Dermis lymphatic vessel endothelial cell (primary cell): ENCODE measurements at places on chromosomes 7 and 10. TPM values are rescaled to one million over a fixed set of nuclear protein-coding genes. Genes with fewer than 3 reads are reported as not detected.

ORC5 gene
- total RNA-seq, result 13.0 and 25.9 TPM in 2 replicates

DNAJC30 gene
- total RNA-seq, result 1.5 and 2.4 TPM in 2 replicates

DNAH11 gene
- 0.11 TPM in 1 of 2 replicates, not detected in the other for total RNA-seq

CYP26C1 gene
- total RNA-seq, result 1.4 TPM in 2 replicates

CUBN gene
- 13.5 and 19.9 TPM in 2 replicates for total RNA-seq

IFIT1B gene
- not detected in 2 replicates for total RNA-seq

TRIM4 gene
- 17.4 and 23.2 TPM in 2 replicates for total RNA-seq

INHBA gene
- total RNA-seq, result 2.7 and 4.2 TPM in 2 replicates

KLF14 gene
- not detected in 2 replicates for total RNA-seq

CTAGE4 gene
- 0.09 TPM in 1 of 2 replicates, not detected in the other for total RNA-seq

MMP21 gene
- 1.1 TPM in 2 replicates for total RNA-seq

SH2D4B gene
- total RNA-seq, result under 0.01 TPM in 2 replicates

CABCOCO1 gene
- 0.09 and 0.11 TPM in 2 replicates for total RNA-seq

IL15RA gene
- 7.2 and 9.9 TPM in 2 replicates for total RNA-seq

HOGA1 gene
- total RNA-seq, result 0.26 and 0.43 TPM in 2 replicates

AQP1 gene
- 1.0 and 2.5 TPM in 2 replicates for total RNA-seq

ACTR3C gene
- 1.7 and 6.7 TPM in 2 replicates for total RNA-seq

HHEX gene
- total RNA-seq, result 50.5 and 54.9 TPM in 2 replicates

ZPBP gene
- not detected in 2 replicates for total RNA-seq

CTBP2 gene
- total RNA-seq, result 99.0 and 128 TPM in 2 replicates

PGAM2 gene
- not detected in 2 replicates for total RNA-seq

ENTPD1 gene
- 1.9 and 4.4 TPM in 2 replicates for total RNA-seq

TMEM229A gene
- total RNA-seq, result not detected in 2 replicates

DENND11 gene
- 81.2 and 129 TPM in 2 replicates for total RNA-seq

NFKB2 gene
- 13.6 and 14.3 TPM in 2 replicates for total RNA-seq

PTPN20 gene
- 0.11 TPM in 1 of 2 replicates, not detected in the other for total RNA-seq

ZNF479 gene
- total RNA-seq, result not detected in 2 replicates

CRYGN gene
- total RNA-seq, result not detected in 2 replicates

NPY4R gene
- total RNA-seq, result not detected in 2 replicates

OPALIN gene
- total RNA-seq, result not detected in 2 replicates

ZKSCAN1 gene
- 28.8 and 38.8 TPM in 2 replicates for total RNA-seq

PNLIPRP3 gene
- total RNA-seq, result not detected in 2 replicates

MALRD1 gene
- total RNA-seq, result not detected in 2 replicates

PRRT4 gene
- not detected in 2 replicates for total RNA-seq

C10orf95 gene
- not detected in 2 replicates for total RNA-seq

CDK13 gene
- total RNA-seq, result 33.1 and 42.5 TPM in 2 replicates

ELFN1 gene
- 0.22 and 0.77 TPM in 2 replicates for total RNA-seq

DPYSL4 gene
- 0.76 and 1.3 TPM in 2 replicates for total RNA-seq

TMEM236 gene
- 0.17 and 0.43 TPM in 2 replicates for total RNA-seq

SPAM1 gene
- not detected in 2 replicates for total RNA-seq

ASZ1 gene
- total RNA-seq, result not detected in 2 replicates

PRLHR gene
- not detected in 2 replicates for total RNA-seq
